MCF 10A (cell line): ENCODE measurements at places on chromosomes 5 and 9.
A peak's percentile ranks its signal among the peaks of the same experiment; 100 is the strongest.

DNA sequence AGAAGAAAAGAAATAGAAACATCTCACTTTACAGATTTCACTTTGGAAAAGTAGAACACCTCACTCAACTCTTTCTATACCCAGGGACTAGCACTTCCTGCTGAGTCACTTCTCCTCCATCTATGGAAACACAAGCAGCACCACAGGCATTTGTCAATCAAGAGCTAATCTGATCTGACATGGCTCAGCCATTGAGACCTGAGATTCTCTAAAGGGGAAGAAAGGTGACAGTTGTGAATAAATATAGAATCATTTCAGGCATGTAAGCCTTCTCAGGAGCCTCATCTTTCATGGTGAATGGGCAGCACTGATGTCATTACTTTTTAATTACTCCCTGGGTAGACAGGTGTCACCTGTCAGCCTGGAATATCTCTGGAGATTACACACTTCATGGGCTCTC is 559.8 kb downstream of the HINT1 start:
- H3K4me3 ChIP-seq: no peak overlapping the region
- no peaks in the 10 kb centered on the region for H3K27me3 ChIP-seq
- peak; percentile 42 for DNase-seq
- H3K36me3 ChIP-seq: no peaks in the 10 kb centered on the region

- no peaks in the 10 kb centered on the region for H3K36me3 ChIP-seq
- peak; percentile 22 for DNase-seq
- H3K4me3 ChIP-seq: no peak overlapping the region
- H3K27me3 ChIP-seq: no peaks in the 10 kb centered on the region
These were observed 118.8 kb downstream of the SLC12A2 start for GRCh38 chr5:128202320-128202719.

GRCh38 chr9:78358329-78359051 is 61.6 kb downstream of the PSAT1 start:
- no peak overlapping the region for H3K27ac ChIP-seq
- DNase-seq: no peak
- H3K36me3 ChIP-seq: no peaks in the 10 kb centered on the region

GRCh38 chr9:98010445-98010844 is 27.3 kb downstream of the ANP32B start:
- peaks cover 6% of the 10 kb centered on the region for H3K4me1 ChIP-seq
- peak; percentile 40 for DNase-seq
- H3K36me3 ChIP-seq: peaks cover 100% of the 10 kb centered on the region
- no peaks in the 10 kb centered on the region for H3K27me3 ChIP-seq
- no peak overlapping the region for H3K4me3 ChIP-seq

- no peak overlapping the region for H3K4me3 ChIP-seq
- H3K27me3 ChIP-seq: peaks cover 84% of the 10 kb centered on the region
- H3K4me1 ChIP-seq: no peaks in the 10 kb centered on the region
- H3K27ac ChIP-seq: no peak overlapping the region
These were observed 61.7 kb downstream of the HMCN2 start for GRCh38 chr9:130327070-130327780.

DNA sequence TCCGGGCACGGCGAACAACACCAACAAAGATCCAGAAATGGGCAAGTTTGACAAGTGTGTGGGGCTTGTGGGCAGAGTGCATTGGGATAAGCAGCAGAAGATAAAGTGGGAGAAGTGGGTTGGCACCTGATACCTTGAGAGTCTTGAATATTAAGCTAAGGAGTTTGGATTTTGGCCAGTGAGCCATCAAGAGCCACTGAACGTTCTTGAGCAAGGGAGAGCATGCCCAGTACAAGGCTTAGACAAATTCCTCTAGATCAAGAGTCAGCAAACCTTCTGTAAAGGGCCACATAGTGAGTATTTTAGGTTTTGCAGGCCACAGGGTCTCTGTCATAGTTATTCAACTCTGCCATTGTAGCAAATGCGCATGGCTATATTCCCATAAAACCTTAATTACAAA is 26.6 kb upstream of the TRMT10B start:
- H3K27ac ChIP-seq: no peak overlapping the region
- H3K36me3 ChIP-seq: no peaks in the 10 kb centered on the region
- H3K27me3 ChIP-seq: no peaks in the 10 kb centered on the region
- H3K4me3 ChIP-seq: no peak overlapping the region

DNA sequence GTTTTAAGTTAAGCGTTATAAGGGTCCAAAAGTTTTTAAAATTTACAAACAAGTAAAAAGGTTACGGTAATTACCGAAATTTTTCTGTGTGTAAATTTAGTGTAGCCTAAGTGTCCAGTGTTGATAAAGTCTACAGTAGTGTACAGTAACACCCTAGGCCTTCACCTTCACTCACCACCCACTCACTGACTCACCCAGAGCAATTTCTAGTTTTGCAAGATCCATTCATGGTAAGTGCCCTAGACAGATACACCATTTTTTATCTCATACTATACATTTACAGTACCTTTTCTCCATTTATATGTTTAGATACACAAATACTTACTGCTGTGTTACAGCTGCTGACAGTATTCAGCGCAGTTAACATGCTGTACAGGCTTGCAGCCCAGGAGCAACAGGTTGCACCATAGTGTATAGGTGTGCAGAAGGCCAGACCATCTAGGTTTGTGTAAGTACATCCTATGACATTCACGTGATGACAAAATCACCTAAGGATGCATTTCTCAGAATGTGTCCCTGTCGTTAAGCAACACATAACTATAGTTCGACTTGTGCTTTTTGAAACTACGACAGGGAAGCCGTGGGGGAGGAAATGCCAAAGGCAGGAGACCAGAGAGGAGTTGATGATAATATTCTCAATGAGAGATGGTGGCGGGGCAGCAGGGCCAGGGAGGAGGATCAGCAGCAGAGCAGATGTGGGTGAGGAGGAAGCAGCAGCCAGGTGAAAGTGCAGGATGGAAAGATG is 48.6 kb downstream of the PSMB7 start:
- H3K27me3 ChIP-seq: no peaks in the 10 kb centered on the region
- peak overlapping the region; percentile 32 for H3K27ac ChIP-seq
- DNase-seq: peak; percentile 75
- peaks cover 37% of the 10 kb centered on the region for H3K36me3 ChIP-seq
- peaks cover 35% of the 10 kb centered on the region for H3K4me1 ChIP-seq

GRCh38 chr9:6224393-6225154 is 9.0 kb downstream of the IL33 start:
- peak; percentile 44 for DNase-seq
- H3K27me3 ChIP-seq: no peaks in the 10 kb centered on the region
- H3K36me3 ChIP-seq: no peaks in the 10 kb centered on the region
- H3K4me3 ChIP-seq: no peak overlapping the region
- no peak overlapping the region for H3K27ac ChIP-seq
- H3K4me1 ChIP-seq: peaks cover 13% of the 10 kb centered on the region
